Glomerular endothelial cell (primary cell): ENCODE measurements at places on chromosomes 3 and 15. TPM values are rescaled to one million over a fixed set of nuclear protein-coding genes. Genes with fewer than 3 reads are reported as not detected.

DNA sequence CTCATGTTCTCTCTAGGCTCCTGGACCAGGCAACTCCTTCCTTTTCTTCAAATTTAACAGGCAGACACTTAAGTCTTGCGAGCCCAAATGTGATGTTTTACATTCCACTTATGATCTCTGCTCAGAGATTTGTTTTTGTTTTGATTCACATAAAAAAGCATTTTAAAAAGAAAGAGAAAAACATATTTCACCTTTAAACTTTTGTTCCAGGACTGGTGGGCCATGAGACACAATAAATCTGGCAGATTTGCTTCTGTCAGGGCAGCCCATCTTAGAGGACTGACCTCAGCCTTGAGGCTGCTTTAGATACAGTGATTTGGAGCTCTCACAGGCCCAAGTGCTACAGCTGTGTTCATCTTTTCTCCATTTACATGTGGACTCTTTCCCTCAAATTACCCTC lies 52.0 kb downstream of the CMSS1 start:
- no peak for DNase-seq

GRCh38 chr3:130838898-130839600 lies 54.8 kb upstream of the ATP2C1 start:
- no peak for DNase-seq

GRCh38 chr3:195165790-195166189 lies 105.2 kb downstream of the XXYLT1 start:
- DNase-seq, result no peak

The RCN2 gene
- total RNA-seq, result 52.5 and 76.8 TPM in 2 replicates

The GOLGA6A gene
- total RNA-seq, result not detected in 2 replicates

DNA sequence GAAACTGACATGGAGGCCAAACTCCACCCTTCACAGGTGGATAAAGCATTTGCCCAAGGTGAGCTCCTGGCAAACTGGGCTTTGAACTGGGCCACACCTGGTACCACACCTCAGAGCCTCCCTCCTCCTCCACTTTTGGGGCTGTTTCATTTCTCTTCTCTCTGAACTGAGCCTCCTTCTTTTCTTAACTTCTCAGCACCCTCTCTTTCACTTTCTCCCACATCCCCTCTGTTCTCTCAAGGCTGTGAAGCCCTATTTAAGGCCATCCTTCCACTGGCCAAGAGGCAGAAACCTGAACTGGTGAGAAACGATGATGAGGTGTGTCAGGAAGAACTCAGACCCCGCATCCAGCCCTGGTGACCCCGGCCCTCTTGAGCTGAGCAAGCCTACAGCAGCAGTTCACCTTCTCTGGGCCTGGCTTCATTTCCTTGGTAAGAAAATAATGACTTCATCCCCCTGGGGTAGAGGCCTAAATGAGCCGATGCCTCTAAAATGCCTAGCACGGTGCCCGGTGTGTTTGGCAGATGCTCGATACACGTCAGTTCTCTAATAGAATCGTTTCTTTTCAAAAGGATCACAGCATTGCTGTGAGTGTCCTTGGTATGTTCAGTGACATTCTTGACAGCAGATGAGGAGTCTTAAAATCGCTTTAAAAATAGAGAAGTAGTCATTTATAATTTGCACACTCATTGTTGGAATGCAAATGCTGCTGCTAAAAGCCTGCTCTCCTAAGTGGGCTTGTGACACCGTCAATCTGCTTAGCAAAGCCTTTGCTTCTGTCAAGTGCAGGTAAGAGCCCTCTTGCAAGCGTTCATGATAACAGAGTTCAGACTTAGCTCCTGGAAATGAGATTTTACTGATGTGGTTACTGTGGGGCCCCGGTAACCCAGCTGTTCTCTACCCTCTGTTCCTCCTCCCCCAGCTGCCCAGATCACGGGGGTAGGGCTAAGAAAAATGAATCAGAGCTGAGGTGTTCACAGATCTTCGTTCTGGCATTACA lies 97.7 kb upstream of the ATP2B2 start:
- DNase-seq, result no peak

The ABHD10 gene
- 16.3 and 20.3 TPM in 2 replicates for total RNA-seq

The SEMA5B gene
- not detected in 2 replicates for total RNA-seq

DNA sequence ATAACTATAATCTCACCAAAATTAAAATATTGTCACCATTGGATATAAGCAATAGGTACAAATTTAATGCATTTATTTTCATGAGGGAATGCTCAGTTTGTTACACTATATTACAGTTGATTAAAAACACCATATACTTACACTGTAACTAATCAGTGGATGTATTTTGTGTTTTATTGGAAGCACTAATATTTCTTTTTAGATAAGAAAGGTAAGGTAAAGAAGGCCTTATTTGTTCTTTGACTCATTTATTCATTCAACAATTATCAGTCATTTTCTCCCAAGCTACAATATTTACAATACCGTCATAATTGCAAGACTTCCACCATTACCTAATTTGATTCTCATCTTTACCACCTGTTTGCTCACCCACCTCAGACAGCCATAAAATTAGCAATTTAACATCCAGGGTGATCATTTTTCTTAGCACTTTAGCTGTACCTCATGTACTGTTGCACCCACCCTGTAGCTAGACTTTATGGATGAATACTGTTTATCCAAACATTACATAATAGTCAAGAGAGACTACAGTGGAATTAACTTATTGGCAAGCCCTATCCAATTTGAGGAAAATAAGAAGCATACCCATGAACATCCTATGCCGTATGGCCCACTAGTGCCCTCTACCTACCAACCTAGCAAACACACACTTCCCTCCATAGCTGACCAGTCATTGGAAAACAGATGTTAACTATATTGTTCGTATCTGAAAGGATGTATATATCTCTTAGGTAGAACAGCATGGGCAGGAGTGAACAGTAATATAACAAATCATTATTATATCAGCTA lies 229.6 kb downstream of the BBX start:
- no peak for DNase-seq

DNA sequence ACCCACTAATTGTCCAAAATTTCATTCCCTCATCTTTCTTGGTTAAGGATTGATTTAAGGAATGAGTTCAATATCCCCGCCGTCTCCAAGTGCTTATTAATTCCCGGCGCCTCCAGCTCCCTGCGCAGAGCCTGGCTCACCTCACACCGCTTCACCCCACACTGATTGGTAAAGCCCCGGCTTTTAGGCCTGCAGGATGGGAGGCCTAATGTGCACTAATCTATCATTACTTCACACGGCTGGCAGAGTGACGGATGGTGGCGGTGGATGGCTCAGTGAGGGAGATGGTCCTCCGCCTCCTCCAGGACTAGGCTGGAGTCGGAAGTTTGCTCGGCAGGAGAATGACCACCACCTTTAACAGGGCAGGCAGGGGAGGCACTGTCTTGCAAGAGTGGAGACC lies 81.7 kb downstream of the MEGF11 start:
- DNase-seq, result no peak

GRCh38 chr3:23650371-23651140 lies 155.2 kb upstream of the UBE2E1 start:
- no peak for DNase-seq

DNA sequence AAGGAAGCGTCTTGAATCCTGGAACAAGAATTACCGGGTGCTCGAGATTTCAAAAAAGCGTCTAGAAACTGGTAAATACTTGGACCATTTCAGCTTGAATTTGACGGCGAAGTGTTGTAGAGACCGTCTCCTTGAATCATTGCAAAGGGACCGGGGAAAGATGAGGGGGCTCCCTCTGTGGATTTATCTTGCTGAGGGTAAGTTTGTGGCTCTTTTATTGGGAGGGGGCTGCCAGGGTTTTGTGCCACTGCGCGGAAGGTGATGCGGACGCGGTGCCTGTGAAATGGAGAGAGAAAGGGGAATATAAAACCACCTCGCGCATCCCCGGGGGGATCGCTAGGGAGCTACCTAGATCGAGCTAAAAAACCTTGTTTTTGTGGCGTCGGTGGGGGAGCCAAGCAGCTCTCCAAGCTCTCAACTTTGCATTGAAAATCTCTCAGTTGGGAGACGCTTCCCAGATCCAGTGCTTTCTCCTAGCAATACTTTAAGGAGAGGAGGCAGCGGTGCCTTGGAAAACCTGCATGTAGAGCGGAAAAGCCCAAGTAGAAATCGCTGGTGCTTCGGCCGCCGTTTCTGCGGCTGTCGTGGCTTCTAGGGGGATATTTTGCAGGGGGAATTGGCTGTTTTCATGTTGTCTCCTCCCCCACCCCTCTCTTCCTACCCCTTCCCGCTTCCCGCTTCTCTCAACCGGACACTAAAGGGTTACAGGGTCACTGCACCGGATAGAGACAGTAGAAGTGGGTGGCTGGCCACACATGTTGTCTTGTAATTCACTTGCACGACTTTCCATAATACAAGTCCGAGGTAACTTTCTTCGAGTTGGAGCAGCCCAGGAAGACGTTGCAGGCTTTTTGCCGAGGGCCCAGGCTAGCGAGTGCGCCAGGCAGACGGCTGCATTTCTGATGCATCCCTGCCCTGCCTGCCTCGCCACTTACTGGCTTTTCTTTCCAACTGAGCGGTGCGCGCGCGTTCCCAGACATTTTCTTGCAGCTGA lies 187.6 kb downstream of the NLGN1 start:
- no peak for DNase-seq

- DNase-seq, result peak; percentile 98
Measured at GRCh38 chr3:29324180-29324651, 43.3 kb downstream of the RBMS3 start.

GRCh38 chr3:133938770-133939462 lies 43.2 kb upstream of the RAB6B start:
- no peak for DNase-seq

DNA sequence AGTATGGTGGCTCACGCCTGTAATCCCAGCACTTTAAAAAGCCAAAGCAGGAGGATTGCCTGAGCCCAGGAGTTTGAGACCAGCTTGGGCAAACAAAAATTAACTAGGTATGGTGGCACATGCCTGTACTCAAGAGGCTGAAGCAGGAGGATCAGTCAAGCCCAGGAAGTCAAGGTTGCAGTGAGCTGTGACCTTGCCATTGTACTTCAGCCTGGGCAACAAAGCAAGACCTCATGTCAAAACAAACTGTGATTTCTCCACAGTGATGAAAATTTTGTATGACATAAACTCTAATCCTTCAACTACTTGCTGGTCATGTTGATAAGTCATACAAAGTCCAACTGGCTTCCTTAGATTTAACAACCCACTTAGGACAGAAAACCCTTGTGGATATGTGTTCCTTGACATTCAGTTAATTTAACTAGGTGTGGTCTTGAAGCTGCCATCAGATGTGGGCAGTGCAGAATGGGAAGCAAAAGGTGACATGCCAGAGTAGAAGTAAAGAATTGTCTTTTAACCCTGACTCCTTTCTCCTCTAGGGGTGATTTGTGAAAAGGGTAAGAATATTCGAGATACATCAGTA lies 263.3 kb downstream of the PTPRG start:
- DNase-seq, result no peak

- DNase-seq, result no peak
Measured at GRCh38 chr3:45029216-45029615, 3.1 kb downstream of the CLEC3B start.
